Esophagus squamous epithelium (tissue), 5 donors: ENCODE measurements at places on chromosomes 5 and 9.

- H3K36me3 ChIP-seq = peaks cover 17% of the 10 kb centered on the region
- no peaks in the 10 kb centered on the region for H3K4me1 ChIP-seq
- no peak overlapping the region for H3K27ac ChIP-seq
- H3K4me3 ChIP-seq = no peak overlapping the region
- H3K27me3 ChIP-seq = no peaks in the 10 kb centered on the region
- no peak for DNase-seq
These were observed 102.7 kb downstream of the OSMR start for GRCh38 chr5:38948501-38948900.

DNA sequence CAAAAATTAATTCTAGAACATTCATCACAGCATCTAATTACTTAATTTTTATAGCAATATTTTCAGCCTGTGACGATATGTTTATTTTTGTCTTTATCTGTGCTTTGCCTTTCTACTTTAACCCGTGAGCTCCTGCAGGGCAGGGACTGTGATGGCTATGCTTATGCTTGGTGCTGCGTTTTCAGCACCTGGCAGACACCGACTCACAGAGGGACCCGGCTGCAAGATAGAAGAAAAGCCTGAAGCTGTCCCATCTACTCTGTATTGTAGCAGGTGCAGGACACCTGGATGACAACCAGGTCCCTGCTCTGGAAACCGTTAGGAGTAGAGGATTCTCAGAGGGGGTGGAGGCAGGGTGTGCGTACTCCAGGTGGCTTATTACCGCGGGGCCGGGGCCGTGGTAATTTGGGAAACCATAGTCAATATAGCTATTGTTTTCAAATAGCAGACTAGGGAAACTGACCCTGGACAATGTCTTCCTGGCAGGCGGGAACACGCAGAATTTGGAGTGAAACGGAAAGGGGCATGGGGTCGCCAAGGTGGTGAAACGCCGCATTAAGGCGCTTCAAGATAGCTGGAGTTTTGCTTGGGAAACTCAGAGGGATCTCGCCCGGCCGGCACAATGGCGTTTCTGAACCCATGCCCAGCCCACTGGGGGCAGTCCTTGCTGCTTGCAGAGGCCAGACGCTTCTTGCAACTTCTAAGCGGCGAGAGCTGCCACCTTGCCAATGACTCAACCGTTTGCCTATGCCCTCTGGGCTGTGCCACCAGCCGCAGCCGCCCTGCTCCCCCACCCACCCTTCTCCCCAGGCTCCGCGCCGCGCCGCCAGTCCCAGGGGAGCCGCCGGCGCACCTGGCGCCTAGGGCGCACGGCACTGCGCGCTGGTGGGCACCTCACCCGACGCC is 140.1 kb upstream of the PALM2AKAP2 start:
- peaks cover 9% of the 10 kb centered on the region for H3K4me1 ChIP-seq
- no peak overlapping the region for H3K27ac ChIP-seq
- DNase-seq = no peak
- peak overlapping the region; percentile 14 for H3K4me3 ChIP-seq

DNA sequence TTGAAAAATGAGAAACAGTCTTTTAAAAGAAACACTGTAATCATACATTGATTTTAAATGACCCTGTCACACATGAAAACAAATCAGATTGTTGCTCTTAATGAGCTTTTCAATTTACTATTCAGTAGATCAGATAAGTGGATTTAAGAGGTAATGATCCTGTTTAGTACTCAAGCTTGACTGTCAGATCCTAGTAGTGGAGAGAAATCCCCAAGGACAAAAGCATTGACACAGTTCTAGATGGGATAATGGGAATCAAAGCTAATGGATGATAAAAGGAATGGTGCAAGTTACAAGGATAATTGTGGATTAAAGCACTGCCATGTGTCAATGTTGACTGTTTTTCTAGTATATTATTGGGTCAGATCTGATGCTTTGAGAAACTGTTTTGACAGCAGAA is 142.3 kb upstream of the TLX3 start:
- no peak overlapping the region for H3K27ac ChIP-seq
- no peak for DNase-seq
- H3K4me3 ChIP-seq = no peak overlapping the region
- no peaks in the 10 kb centered on the region for H3K27me3 ChIP-seq
- no peaks in the 10 kb centered on the region for H3K36me3 ChIP-seq
- H3K4me1 ChIP-seq = no peaks in the 10 kb centered on the region

DNA sequence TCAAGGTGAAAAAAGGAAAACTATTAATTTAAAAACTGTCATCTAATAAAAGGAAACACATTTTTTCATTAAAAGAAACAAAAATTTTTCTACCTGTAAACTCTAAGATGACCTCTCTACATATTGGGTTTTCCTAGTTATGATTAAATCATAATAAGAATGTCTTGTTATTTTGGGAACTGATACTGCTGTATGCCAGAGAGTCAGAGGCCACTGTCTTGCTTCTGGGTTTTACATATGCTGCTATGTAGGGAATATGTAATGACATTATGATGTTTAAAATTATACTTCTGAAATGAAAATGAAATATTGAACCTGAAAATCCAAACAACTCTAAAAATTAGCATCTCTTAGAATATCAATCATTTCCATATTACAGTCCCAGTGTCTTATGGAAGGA is 63.7 kb downstream of the FEM1C start:
- no peak overlapping the region for H3K4me3 ChIP-seq
- no peaks in the 10 kb centered on the region for H3K36me3 ChIP-seq
- no peak overlapping the region for H3K27ac ChIP-seq
- DNase-seq = no peak

GRCh38 chr5:111494355-111494999 is 17.9 kb downstream of the STARD4 start:
- H3K36me3 ChIP-seq = peaks cover 11% of the 10 kb centered on the region
- no peak overlapping the region for H3K4me3 ChIP-seq
- peaks cover 5% of the 10 kb centered on the region for H3K4me1 ChIP-seq
- H3K27me3 ChIP-seq = no peaks in the 10 kb centered on the region

DNA sequence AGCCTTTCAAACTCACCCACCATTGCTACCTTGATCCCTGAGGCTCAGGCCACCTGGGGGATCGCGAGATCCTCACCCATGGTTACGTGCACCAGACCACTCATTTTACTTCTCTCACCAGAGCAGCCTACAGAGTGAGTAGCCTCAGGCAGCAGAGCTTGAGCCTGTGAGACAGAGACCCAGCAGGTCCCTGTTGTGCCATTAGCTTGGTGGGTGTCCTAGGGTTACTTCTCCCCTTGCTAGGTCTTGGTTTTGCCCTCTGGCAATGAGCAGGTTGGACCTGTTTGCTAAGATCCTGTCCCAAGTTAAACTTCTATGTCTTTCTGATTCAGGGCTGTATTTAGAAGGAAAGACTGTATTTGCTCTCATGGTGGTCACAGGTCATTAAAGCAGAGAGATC is 21.8 kb downstream of the WHRN start:
- H3K4me1 ChIP-seq = peaks cover 7% of the 10 kb centered on the region
- no peak for DNase-seq
- no peak overlapping the region for H3K4me3 ChIP-seq
- no peak overlapping the region for H3K27ac ChIP-seq
- H3K36me3 ChIP-seq = no peaks in the 10 kb centered on the region
